ENCODE measurements at places on chromosomes 7 and 10.

- DNase-seq, result peak; percentile 3
These were observed 72.8 kb downstream of the PRKCQ start for GRCh38 chr10:6507311-6507710.

DNA sequence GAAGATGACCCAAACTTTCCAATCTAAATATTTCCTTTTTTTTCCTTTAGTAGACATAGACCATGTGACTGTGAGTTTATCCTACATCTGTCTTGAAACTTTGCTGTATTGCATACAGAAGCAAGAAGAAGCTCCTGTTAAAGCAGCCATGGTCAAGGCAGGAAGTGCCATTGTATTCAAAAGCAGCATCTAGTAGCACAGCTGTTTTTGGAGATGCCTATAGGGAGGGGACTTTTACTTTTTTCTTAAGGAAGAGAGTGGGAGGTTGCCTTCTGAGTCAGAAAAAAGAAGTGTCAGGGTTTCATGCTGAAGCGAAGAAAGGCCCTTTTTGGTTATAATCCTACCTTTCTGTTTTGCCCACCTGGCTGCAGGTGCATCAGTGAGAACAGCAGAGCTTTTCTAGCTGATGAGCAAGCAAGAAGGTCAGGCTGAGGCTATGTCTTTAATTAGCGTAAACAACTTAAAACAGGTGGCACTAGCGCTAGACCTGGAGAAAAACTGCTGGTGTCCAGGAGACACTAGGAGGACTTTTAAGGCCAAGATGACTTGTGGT, 234.1 kb upstream of the AGK start:
- no peak for DNase-seq

DNA sequence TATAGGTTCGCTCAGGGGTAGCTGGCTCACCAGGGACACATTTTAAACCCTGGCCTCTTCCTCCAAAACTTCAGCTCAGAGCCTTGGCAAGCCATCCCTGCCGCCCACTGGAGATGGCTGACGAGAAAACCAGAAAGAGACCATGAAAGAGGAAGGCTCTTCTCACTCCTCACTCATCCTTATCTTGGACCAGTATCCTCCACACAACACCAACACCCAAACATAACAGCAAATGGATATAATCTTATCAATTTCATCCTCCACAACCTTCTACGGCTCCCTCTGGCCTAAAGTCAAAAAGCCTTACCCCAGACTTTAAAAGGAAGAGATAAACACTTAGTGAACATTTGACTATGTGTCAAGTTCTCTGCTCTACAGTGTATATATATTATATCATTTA, 26.9 kb downstream of the DLG5 start:
- no peak for DNase-seq

DNA sequence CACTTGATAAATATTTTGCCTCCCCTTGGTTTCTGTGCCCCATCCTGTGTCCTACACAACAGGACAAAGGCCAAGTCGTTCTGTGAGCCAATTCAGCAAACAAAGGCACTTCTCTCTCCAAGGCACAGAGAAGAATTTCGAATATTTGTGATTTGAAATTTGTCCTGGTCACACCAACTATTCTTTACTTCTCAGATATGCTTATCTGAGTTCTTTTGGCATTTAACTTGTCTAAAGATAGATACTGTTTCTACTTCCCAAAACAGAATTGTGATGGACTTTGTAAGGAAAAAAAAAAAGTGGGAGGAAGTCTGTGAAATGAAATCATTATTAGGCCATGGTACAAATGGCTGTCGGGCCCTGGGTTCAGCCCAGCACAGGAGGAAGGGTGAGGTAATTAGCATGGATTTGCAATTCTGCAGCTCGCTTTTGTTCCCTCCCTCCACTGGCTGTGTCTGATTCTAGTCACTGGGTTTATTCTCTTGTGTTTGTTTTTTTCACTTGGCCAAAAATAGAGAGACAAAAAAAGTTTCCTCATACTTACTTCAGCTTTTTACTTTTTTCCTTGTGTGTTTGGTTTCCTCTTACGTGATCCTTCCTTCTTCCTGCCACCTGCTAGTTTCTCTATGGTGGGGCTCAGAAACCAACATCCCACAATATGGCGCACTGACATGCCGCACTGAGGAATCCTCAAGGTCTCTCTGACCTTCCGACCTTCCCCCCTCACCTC, 108.2 kb upstream of the MKLN1 start:
- no peak for DNase-seq

GRCh38 chr7:39458061-39458745, 108.0 kb upstream of the YAE1 start:
- DNase-seq, result no peak

- no peak for DNase-seq
These were observed 431.3 kb upstream of the ETV1 start for GRCh38 chr7:14420768-14421167.

GRCh38 chr10:88270061-88270808, 312.9 kb downstream of the RNLS start:
- no peak for DNase-seq

- no peak for DNase-seq
These were observed 290.8 kb upstream of the PCDH15 start for GRCh38 chr10:55091691-55092328.

GRCh38 chr7:18655912-18656311, 160.4 kb downstream of the HDAC9 start:
- DNase-seq, result no peak

DNA sequence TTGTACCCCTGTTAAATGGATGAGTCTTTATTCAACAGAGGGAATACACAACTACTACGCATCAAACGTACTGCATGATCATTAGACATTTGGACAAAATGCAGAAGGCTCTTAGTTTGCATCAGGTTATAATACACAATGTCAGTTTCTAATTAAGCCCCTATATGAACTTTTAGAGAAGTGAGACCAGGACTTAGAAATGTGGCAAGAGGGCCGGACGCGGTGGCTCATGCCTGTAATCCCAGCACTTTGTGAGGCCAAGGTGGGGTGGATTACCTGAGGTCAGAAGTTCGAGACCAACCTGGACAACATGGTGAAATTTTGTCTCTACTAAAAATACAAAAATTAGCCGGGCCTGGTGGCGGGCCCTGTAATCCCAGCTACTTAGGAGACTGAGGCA, 76.3 kb upstream of the MGMT start:
- no peak for DNase-seq

- no peak for DNase-seq
These were observed 106.0 kb downstream of the GALNT17 start for GRCh38 chr7:71237945-71238344.

DNA sequence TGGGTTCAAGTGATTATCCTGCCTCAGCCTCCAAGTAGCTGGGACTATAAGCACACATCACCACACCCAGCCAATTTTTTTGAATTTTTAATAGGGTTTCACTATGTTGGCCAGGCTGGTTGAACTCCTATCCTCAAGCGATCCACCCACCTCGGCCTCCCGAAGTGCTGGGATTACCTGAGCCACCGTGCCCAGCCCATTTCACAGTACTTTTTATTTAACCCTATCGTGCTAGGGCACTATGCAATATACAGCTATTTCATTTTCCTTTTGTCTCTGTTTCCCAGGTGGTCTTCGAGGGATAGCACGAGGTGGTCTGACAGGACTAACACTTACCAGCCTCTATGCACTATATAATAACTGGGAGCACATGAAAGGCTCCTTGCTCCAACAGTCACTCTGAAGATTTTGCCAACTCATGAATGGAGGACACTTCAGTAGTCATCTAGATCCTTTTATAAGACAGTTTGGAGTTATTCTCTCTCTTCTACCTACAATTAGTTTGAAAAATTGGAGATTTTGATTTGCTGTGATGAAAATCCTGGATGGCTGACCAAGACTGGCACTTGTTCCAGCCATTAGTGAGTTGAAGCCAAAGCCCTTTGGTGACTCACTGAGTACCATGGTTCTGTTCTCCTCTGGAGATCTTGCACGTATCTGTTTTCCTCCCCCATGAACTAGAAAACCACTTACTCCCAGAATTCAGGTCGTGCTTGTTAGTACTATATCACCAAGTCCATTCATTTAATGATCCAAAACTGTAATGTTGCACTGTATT, 27.3 kb downstream of the NCOA4 start:
- DNase-seq, result no peak

GRCh38 chr10:63042256-63042655, 90.9 kb upstream of the NRBF2 start:
- DNase-seq, result no peak

DNA sequence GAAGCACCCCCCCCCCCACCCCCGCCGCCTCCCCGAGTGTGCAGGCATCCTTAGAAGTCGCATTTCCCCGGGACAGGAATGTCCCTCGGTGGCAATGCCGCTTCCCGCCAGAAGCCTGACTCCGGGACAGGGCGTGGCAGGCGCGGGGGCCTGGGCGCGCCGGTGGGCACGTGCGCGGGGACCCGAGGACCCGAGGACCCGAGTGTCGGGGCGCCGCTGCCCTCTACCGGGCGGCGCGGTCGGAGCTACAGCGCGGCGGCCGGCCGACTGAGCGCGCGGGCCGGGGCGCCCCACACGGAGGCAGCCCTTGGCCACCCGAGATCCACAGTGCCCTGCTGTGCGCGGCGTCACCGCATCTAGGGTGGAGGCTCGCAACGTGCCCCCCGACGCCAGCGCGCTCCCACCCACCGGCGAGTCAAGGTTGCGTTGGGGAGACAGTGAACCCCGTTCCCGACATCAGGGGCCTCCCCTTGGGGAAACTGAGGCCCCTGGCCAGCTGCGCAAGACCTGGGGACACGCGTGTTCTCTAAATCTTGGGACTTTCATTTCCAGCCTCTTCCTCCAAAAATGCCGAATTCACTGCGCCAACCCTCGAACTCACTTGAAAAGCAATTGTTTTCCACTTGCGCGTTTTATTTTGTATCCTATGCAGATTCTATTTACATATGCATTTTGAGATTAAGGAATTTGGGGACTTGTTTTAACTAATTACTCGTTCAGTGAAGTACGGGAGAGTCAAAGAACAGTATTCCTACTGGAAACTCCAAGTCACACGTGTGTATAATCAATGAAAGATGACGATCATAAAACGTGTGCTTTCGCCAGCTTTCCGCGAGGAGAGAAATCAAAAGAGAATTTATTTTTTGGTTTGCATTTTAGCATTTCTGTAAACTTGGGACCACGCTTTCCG, 3.1 kb upstream of the CUX1 start:
- peak; percentile 28 for DNase-seq

GRCh38 chr7:99790407-99790806, 6.4 kb upstream of the CYP3A4 start:
- no peak for DNase-seq

DNA sequence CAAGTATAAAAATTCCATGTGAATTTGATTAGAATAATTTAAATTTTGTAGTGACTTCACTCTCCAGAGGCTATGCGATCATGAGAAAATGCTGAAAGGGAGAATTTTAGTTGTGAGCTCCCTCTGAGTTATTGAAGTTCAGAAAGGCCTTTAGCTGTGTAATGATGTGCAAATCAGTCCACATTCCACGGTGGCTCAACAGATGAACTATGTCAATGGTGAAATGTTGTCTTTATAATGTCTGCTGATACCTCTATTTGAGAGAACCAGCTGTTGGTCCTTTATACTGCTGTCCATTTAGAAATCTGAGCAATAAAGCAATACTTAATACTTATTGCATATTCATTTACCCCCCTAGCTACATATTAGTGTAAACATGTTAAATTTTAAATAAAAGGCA, 7.1 kb upstream of the ITGB8 start:
- DNase-seq, result no peak

DNA sequence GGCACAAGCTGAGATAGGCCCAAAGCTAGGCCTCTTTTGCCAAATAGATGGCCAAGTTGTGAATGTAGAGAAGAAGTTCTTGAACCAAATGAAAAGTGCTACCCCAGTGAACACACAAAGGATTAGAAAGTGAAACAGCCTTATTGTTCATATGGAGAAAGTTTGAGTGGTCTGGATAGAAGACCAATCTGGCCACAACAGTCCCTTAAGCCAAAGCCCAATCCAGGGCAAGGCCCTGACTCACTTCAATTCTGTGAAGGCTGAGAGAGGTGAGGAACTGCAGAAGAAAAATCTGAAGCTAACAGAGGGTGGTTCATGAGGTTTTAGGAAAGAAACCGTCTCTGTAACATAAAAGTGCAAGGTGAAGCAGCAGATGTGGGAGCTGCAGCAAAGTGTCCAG, 18.7 kb upstream of the ATP6V0A4 start:
- DNase-seq, result no peak

DNA sequence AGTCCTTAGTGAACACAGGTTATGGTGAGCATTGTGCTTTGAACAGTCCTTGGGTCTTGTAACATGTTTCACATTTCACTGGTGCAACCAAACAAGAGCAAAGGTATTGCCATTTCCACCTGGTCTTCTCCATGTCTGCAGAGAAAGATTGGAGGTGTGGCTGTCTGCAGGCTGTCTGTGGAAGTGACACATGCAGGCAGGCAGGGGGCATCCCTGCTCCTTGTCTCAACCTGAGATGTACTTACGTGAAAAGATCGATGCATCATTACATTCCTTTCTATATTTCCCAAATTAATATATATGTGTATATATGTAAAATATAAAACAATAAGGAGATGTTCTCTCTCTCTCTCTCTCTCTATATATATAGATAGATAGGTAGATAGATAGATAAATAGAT, 54.3 kb downstream of the LRRC18 start:
- DNase-seq, result no peak

DNA sequence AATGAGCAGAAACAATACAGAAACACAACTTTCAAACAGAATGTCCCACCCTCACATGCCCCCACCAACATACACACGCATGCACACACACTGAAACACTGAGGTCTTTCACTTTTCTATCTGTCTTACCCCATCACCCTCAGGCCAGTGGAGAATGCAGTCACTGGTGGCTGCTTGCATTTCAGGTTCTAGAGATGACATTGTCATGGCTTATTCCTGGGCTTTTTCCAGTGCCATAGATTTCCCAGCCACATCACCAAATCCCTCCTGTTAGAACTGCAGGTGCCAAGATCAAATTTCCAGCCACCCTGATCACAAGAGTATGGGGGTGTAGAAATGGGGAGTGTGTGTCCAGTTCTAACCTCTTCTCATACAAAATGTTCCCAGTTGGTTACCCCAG, 68.4 kb downstream of the CACNA2D1 start:
- no peak for DNase-seq

GRCh38 chr7:101858437-101859385, 41.3 kb downstream of the CUX1 start:
- no peak for DNase-seq

DNA sequence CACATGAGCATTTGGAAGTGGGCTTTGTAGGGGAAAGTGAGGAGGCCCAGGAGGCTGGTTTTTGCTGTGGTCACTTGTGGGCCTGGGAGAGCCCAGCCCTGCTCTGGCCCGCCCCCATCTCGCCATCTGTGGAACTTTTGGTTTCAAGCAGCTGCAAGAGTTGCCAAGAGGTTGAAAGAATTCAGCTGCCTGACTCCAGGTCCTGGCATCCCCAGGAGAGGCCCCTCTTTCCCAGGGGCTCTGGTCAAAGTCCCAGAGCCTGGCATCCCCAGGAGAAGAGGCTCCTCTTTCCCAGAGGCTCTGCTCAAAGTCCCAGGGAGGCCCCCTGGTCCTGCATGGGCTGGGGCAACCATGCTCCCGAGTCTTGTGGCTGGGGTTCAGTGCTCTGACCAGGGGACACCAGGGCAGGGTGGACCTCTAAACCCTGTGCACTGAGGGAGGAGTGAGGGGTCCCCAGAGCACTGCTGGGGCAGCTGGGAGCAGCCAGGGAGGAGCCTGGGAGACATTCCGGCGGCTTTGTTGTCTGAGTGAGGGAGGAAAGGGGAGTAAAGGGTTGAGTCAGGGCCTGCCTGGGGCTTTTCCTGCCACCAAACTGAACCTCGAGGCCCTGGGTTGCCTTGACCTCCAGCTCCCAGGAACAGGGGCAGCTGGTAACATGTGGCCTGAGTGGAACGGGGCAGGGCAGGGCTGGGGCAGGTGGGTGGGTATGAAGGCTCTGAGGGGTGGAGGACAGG, 27.7 kb upstream of the CSGALNACT2 start:
- DNase-seq, result no peak

GRCh38 chr10:3494131-3494837, 290.7 kb downstream of the KLF6 start:
- DNase-seq, result no peak

- DNase-seq, result no peak
These were observed 607.5 kb downstream of the SORCS1 start for GRCh38 chr10:106557053-106557452.
